ENCODE measurements at places on chromosomes 1 and 21. TPM values are rescaled to one million over a fixed set of nuclear protein-coding genes. Genes with fewer than 3 reads are reported as not detected.

- H3K27ac ChIP-seq, result no peak overlapping the region
- DNase-seq, result no peak
- no peaks in the 10 kb centered on the region for H3K36me3 ChIP-seq
- no peaks in the 10 kb centered on the region for H3K4me1 ChIP-seq
- no peak overlapping the region for H3K4me3 ChIP-seq
- no peaks in the 10 kb centered on the region for H3K27me3 ChIP-seq
Observed at GRCh38 chr1:181743878-181744312, 260.6 kb downstream of the CACNA1E start.

DNA sequence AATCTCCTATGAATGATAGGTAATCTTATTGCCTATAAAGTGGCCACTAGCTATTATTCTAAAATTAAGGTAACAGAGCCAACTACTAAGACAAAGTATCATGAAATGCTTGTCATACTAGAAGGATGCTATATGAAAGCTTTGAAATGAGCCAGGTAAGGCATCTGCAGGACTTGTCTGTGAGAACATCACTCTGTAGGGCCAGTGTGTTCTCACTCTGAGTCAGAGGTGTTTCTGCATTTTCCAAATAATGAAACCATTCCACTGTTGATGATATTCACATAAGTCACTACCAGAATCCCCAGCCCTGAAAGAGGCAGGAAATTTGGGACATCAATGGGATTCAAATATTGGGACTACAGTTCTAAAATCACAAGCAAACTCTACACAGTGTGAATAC lies 25.8 kb upstream of the GBP5 start:
- H3K4me3 ChIP-seq, result no peak overlapping the region
- H3K4me1 ChIP-seq, result no peaks in the 10 kb centered on the region
- DNase-seq, result no peak
- H3K36me3 ChIP-seq, result no peaks in the 10 kb centered on the region
- no peaks in the 10 kb centered on the region for H3K27me3 ChIP-seq
- H3K27ac ChIP-seq, result no peak overlapping the region

GRCh38 chr1:61950418-61950817 lies 208.1 kb downstream of the PATJ start:
- H3K27ac ChIP-seq, result no peak overlapping the region
- DNase-seq, result peak; percentile 16
- no peak overlapping the region for H3K4me3 ChIP-seq

- H3K27ac ChIP-seq, result no peak overlapping the region
- no peaks in the 10 kb centered on the region for H3K4me1 ChIP-seq
- no peaks in the 10 kb centered on the region for H3K36me3 ChIP-seq
- no peak overlapping the region for H3K4me3 ChIP-seq
- H3K27me3 ChIP-seq, result no peaks in the 10 kb centered on the region
- DNase-seq, result no peak
Observed at GRCh38 chr1:243754348-243754747, 95.7 kb downstream of the AKT3 start.

DNA sequence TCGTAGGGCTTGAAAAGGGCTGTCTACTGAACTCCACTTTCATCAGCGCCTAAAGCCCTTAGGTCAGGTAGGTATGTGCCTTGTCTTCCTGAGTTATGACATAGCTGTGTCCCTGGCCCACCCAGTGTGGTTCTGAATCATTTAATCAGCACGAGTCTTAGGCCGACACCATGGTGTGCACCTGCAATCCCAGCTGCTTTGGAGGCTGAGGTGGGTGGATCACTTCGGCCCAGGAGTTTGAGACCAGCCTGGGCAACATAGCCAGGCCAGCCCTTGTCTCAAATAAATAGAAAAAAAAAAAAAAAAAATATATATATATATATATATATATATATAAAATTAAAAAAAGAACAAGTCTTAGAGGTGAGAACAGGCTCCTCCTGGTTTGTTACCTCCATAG lies 15.8 kb downstream of the LRRC71 start:
- H3K27me3 ChIP-seq, result no peaks in the 10 kb centered on the region
- H3K4me3 ChIP-seq, result no peak overlapping the region
- peaks cover 7% of the 10 kb centered on the region for H3K36me3 ChIP-seq
- H3K27ac ChIP-seq, result no peak overlapping the region

DNA sequence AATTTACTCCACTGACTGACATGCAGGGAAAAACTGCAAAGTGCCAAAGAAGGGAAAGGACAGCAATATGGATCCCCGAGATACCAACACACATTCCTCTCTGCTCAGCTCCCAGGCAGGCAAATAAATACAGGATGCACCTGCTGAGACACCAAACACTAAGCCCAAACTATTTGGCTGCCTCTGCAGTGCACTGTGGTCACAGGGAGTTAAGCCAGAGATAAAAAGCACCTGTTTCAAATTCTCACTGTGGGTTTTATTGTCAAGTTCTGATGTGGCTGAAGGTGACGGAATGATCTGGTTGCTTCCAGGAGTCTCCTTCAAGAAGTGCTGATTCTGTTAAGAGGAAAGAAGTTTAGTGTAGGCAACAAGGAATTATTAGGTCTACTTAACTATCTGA lies 17.7 kb downstream of the TEX38 start:
- H3K27me3 ChIP-seq, result no peaks in the 10 kb centered on the region
- peaks cover 34% of the 10 kb centered on the region for H3K36me3 ChIP-seq
- no peak for DNase-seq

DNA sequence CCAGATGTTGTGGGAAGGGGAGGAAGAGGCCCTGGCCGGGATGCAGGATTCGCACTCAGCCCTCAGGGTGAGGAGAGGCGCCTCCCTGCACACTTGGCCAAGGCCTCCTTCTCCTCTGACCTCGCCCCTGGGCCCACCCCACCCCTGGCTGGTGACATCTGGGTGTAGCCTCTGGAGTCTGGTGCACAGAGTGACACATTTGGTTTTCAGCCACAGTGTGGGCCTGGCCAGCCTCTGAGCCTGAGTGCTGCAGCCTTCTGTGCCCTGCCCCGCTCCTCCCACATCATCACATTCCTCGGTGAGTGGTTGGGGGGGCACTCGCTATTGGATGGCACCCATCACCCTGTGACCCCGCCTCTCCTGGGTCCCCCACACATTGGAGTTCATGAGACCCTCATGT lies 45.8 kb downstream of the PRDM16 start:
- peaks cover 6% of the 10 kb centered on the region for H3K4me1 ChIP-seq
- H3K4me3 ChIP-seq, result no peak overlapping the region
- no peak for DNase-seq

GRCh38 chr1:232422898-232423297 lies 207.0 kb downstream of the SIPA1L2 start:
- no peaks in the 10 kb centered on the region for H3K4me1 ChIP-seq
- no peak overlapping the region for H3K27ac ChIP-seq
- no peak overlapping the region for H3K4me3 ChIP-seq
- H3K36me3 ChIP-seq, result peaks cover 11% of the 10 kb centered on the region

DNA sequence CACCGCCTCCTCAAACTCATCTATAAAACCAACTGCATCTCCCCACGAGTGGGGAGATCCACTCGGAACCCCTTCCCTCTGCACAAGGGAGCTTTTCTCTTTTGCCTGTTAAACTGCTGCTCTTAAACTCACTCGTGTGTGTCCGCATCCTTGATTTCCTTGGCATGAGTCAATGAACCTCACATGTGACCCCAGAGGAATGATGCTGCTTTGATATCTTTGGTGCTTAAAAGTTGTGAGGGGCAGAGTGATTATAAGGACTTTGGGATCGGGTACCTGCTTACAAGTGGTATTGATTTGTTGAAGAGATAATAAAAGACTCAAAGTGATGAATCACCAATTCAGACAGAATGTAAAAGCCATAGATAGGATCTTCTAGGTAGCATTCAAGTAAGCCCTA lies 125.3 kb downstream of the GREM2 start:
- no peak overlapping the region for H3K4me3 ChIP-seq
- no peaks in the 10 kb centered on the region for H3K27me3 ChIP-seq
- H3K27ac ChIP-seq, result no peak overlapping the region
- H3K4me1 ChIP-seq, result no peaks in the 10 kb centered on the region
- no peaks in the 10 kb centered on the region for H3K36me3 ChIP-seq

DNA sequence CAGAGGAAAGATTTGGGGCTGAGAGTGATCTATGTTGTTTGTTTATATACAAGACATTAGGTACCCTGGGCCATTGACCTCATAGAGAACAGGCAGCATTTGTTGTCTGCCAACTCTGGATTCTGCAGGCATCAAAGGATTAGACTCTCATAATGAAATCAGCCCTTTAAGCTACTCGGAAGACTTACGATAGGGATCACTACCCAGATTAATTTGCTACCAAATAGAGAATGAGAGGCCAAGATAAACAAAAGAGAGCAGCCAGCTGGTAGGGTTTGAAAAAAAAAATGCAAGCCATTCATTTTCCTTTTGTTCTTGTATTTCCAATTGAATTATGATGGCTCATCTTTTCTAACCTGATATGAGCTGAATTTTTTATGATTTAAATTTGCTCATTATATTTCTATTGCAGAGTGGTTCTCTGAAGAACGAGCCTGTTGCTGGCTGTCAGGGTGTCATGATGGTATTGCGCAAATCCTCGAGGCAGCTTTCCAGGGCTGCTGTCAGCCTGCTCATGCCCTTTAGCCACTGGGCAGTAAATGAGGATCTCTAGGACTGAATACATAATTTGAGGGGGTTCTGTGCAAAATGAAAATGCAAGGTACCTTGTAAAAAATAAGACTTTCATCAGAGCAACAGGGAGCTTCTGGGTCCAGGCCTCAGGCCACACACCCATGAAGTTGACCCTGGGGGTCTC lies 116.4 kb upstream of the KCNJ15 start:
- peak; percentile 79 for DNase-seq
- H3K27me3 ChIP-seq, result no peaks in the 10 kb centered on the region
- H3K4me1 ChIP-seq, result no peaks in the 10 kb centered on the region
- H3K4me3 ChIP-seq, result no peak overlapping the region
- no peak overlapping the region for H3K27ac ChIP-seq
- no peaks in the 10 kb centered on the region for H3K36me3 ChIP-seq

The ADORA3 gene
- 5.6 TPM for total RNA-seq

The ARPC5 gene
- total RNA-seq, result 211 TPM

The LINGO4 gene
- total RNA-seq, result 0.40 TPM

The FMOD gene
- 46.3 TPM for total RNA-seq
